ENCODE measurements at places on chromosomes 12 and 14.

- no peak for DNase-seq
Measured at GRCh38 chr14:79165471-79166090, 995.4 kb downstream of the NRXN3 start.

GRCh38 chr14:77804592-77804991 is 4.7 kb downstream of the ADCK1 start:
- DNase-seq: no peak

DNA sequence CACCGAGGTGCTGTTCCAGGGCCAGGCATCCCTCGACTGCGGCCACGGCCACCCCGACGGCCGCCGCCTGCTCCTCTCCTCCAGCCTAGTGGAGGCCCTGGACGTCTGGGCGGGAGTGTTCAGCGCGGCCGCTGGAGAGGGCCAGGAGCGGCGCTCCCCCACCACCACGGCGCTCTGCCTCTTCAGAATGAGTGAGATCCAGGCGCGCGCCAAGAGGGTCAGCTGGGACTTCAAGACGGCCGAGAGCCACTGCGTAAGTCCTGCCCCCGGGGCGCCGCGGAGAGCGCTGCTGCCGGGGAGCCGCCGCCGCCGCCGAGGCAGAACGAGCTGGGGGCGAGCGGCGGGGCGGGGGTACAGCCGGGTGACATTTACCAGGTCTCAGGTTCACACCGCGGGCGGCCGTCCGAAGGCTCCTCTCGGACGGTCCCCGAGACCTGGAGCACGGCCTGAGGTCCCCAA is 1.4 kb downstream of the PLXNC1 start:
- DNase-seq: no peak

GRCh38 chr14:99659333-99659741 is 14.4 kb downstream of the HHIPL1 start:
- DNase-seq: no peak

- peak; percentile 49 for DNase-seq
Measured at GRCh38 chr14:36773136-36773540, 111.5 kb downstream of the PAX9 start.

DNA sequence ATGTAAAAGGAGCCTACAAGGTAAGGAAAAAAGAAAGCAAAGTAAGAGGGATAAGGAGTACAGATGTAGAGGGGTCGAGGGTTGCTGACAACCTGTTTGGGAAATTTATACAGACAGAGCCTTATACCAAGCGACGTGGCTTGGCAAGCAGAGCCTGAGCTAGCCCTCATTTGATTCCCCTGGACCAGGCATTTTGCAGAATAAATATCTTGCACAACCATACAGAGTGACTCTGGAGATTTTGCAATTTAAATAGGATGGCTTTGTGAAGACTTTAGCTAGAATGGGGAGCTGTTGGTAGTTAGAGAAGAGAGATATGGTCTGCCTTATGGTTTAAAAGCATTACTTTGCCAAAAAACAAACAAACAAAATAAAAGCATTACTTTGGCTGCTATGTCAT is 11.1 kb upstream of the ANO6 start:
- DNase-seq: no peak

DNA sequence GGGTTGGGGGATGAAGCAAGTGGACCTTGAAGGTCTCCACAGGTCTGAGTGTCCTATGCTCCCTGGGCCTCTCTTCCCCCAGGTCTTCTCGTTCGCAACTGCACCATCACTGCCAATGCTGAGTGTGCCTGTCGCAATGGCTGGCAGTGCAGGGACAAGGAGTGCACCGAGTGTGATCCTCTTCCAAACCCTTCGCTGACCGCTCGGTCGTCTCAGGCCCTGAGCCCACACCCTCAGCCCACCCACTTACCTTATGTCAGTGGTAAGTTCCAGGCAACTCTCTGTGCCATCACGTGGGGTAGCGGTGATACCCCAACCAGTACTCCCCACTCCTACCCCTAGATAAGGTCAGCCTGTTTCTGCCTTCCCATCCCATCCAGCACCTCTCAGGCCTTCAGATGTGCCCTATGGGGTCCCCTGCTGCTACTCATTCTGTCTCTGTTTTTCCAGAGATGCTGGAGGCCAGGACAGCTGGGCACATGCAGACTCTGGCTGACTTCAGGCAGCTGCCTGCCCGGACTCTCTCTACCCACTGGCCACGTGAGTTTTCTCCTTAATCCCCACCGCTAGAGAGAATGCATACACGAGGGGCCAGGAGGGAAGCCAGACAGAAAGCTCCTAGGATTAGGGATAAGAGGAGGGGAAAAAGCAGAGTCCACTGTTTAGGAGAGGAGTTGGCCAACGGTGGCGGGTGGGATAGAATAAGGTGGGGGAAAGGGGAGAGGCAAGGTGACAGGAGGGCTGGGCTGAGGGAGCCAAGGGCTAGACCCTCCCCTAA is 1.6 kb upstream of the TAPBPL start:
- no peak for DNase-seq

DNA sequence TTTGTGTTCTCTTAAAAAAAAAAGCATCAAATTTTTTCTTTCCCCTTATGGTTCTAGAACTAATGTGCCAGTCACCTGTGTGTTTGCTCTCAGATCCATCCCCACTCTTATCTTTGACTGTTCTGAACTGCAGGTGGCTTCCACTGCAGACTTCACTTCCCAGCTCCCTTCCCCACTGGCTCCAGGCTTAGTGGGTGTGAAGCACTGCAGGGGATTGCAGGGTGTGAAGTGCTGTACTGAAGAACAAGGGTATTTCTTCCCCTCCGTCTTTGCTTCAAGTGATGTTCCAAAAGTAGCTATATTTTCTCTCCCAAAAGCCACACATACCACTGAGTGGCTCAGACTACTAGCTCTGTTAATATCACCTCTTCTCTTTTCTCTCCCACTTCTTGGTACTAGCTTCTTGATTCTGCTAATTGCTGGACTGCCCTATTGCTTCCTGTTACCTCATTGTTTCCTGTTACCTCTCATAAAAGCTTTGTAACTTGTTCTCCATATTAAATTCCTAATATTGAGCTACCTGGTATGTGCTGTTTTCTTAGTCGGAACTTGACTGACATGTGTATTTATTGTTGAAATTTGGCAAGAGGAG is 115.4 kb upstream of the PRICKLE1 start:
- no peak for DNase-seq

DNA sequence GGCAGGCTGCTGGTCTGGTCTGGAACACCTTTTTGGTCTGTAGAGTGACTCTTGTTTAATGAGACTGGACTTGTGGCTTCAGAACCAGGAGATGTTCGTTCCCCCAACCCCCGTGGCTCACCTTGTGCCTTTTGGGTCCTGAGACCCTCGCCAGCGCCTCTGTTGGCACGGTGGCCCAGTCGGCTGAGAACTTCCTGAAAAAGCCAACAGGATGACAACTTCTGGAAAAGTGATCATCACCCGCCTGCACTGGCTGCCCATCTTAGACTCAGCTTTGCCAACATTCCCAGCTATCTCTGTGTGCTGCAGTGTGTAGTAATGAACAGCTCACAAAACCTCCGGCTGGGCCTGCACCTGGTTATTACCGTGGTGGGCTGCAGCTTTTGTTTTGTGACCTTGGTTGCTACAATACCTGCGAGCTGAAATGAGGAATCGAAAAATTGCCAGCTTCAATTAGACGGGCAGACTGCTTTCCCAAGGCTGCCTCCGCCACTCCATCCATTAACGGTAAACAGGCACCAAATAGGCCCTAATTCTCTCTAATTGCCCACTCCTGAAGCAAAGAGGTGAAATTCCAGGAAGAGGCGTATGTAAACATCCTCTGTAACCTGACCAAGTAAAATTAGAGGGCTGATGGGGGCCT is 16.0 kb downstream of the MEG3 start:
- peak; percentile 60 for DNase-seq

- DNase-seq: no peak
Measured at GRCh38 chr12:109455706-109456105, 21.4 kb downstream of the KCTD10 start.

DNA sequence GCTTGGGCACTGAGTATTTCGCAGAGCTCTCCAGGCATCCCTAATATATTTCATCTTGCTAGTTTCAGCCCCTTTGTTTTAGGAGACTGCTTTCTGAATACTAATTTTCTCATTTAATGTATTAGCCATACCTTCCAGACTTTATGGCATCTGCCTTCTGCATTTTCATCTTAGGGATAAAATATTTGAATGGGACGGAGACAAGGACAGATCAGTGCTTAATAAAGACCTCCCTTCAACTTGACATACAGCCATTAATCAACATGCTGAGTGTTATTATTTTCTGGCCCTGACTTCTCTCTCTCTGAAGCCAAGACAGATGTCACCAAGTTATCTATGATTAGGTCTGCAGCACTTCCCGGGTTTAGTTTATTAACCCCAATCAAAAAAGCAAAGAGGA is 42.4 kb downstream of the CACNA2D4 start:
- no peak for DNase-seq

GRCh38 chr14:22801716-22802115 is 13.5 kb downstream of the SLC7A7 start:
- DNase-seq: no peak

- no peak for DNase-seq
Measured at GRCh38 chr12:57521525-57522010, 1.1 kb upstream of the MBD6 start.

- DNase-seq: no peak
Measured at GRCh38 chr14:54098536-54098935, 141.9 kb upstream of the BMP4 start.

- DNase-seq: no peak
Measured at GRCh38 chr12:2172491-2173214, 119.9 kb downstream of the CACNA1C start.

DNA sequence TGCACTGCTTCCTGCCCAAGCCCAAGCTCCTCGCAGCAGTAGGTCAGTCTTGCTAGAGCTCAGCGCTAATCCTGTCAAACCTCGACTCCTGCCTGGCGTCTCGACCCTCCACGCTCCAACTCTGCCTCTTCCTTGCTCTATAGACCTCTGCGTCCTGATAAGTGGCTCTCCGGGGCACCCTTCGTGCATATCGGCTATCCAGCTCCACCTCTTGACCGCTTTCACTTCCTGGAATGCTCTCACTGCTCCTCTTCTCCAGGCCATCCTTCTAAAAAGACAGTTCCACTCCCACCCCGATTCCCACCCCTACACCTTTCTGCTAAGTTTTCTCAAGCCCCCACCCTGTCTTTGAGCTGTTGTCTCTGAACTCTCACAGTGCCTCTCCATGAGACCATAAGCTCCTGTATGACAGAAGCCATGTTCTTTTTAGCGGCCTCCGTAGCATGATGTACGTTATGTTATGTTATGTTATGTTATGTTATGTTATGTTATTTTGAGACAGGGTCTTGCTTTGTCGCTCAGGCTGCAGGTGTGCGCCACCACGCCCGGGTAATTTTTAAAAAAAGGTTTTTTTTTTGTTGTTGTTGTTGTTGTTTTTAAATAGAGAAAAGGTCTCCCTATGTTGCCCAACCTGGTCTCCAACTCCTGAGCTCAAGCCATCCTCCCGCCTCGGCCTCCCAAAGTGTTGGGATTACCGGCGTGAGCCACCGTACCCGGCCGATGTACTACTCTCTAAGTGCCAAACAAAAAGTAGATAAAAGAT is 601 bp downstream of the COX14 start:
- no peak for DNase-seq

- no peak for DNase-seq
Measured at GRCh38 chr14:24839617-24840203, 205.7 kb upstream of the GZMB start.

GRCh38 chr12:80442426-80443222 is 1.4 kb upstream of the PTPRQ start:
- DNase-seq: no peak

GRCh38 chr14:86221000-86221399 is 691.1 kb downstream of the FLRT2 start:
- no peak for DNase-seq

- no peak for DNase-seq
Measured at GRCh38 chr12:132631666-132632065, 13.1 kb downstream of the P2RX2 start.

DNA sequence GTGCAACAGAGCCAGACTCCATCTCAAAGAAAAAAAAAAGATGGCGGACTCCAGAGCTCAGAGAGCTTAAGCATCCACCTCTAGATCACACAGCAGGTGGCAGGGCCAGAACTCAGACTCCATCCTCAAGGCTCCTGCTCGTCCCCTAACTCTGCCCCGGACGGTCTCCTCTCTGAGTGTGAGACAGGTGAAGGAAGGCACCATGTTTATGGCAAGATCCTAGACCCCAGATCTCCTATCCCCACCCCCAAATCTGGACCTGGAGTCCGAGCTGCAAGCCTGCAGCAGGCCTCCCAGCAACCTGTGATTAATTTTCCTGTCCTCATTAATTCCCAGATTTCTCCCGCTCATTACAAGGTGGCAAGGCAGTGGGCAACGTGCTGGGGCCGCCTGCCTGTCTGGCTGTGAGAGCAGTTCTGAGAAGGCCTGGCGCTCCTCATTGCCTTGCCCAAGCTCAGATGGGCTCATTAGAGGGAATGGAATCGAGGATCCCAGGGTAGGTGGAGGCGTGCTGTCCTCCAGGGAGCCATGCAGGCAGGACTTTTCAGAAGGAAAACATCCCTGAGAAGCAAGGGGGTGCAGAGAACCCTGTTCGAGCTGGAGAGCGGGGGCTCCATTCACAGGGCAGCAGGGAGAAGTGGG is 296.6 kb upstream of the RTL1 start:
- no peak for DNase-seq

DNA sequence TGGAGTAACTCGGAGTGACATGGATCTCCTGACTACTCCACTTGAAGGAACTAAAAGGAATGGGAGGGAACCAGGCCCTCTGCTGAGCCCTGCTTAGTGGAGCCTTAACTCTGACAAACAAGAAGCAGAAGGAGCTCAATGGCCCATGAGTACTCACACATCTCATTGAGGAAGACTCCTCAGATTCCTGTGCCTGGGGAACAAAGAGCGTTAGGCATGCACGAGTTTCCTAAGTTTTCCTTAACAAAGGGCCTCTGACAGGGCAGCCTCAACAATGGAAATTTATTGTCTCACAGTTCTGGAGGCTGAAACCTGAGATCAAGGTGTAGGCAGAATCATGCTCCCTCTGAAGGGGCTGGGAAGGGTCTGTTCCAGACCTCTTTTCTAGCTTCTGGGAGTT is 185.7 kb upstream of the NTF3 start:
- DNase-seq: no peak

DNA sequence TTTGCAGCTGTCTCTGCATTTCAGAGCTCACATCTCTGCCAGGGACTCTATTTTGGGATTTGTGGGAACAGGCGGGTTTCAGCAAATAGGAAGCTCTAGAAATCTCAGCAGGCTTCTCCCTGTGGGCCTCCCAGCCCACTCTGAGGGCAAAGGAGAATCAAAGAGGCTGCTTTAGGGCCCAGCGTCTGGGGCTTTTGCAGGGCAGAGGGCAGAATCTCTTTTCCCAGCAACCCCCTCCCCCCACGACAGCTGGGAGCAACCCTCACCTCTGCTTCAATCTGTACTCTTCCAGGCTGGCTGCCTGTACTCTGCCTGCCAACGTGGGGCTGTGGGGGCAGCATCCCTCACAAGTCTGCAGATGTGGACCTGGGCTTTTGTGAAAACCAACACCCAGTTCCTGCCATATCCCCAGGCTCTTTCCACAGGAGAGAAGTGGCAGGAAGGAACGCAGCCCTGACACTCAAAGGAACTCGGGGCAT is 529.6 kb upstream of the TBX3 start:
- no peak for DNase-seq

DNA sequence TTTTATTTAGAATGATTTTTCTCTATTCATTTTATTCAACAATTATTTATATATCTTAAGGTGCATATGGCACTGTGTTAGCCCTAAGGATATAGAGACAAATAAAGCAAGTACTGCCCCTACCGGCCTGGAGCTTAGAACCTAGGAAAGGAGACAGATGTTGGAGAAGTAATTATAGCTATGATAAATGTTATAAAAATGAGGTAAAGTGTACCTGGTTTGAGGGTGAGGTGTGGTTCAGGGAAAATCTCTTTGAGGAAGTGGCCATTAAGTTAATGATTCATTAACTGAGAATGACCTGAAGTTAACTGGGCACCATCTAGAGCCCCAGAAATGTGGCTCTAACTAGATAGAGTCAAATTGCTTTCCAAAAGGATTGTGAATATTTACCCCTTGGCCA is 31.9 kb downstream of the CDKL1 start:
- DNase-seq: no peak

Measured in NCI-H2107 (cell line).